ENCODE measurements at places on chromosomes 3 and 15. TPM values are rescaled to one million over a fixed set of nuclear protein-coding genes. Genes with fewer than 3 reads are reported as not detected.

- peak; percentile 94 for DNase-seq
Observed at GRCh38 chr15:85494048-85494777, 113.8 kb downstream of the AKAP13 start.

- DNase-seq = no peak
Observed at GRCh38 chr3:23161308-23161707, 41.8 kb upstream of the UBE2E2 start.

DNA sequence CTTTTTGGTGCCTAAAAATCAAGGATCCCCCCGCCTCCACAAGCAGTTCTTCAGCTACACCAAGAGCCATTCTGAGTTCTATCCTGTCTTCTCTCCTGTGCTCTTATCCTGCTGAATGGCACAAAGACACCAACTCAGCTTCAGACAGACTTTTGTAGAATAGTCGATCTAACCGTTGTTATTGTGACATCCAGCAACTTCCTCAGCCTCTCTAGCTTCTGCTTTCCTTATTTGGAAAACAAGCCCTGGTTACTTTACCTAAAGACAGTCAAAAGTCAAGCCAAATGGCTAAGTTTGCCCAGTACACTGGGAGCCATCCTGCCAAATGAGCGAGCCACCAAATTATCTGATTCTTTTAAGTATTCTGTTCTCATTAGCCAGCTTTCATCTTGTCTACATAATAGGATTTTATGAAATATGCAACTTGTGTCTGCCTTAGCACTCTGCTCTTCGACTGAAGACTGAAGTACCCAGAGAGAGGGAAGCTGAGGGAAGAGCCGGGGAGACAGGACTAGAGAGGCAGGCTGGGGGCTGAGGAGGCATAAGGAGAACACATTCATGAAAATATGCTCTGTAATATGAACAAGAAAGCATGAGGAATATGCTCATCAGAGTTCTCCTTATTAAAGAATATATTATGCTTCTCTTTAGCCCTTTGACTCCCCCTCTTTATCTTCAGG lies 35.1 kb downstream of the LYZL4 start:
- DNase-seq = no peak

- DNase-seq = no peak
Observed at GRCh38 chr3:127698691-127699415, 26.1 kb downstream of the ABTB1 start.

DNA sequence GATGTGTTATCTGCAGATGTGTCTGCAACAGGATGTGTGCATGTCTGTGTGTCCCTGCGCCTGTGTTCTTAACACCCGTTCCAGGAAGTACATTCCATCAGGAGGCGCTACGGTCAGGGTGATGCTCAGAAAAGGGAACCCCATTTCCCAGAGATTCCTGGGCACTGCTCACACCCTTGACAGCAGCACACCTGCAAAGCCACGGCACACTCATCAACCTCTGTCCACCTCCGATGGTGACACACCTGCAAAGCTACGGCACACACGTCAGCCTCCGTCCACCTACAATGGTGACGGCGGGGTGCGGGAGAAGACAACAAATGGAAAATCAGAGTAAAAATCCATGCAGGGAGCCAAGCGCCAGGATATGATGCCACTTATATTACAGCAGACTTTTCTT lies 55.4 kb downstream of the NIPA2 start:
- DNase-seq = no peak

GRCh38 chr3:54535619-54536018 lies 392.2 kb downstream of the LRTM1 start:
- no peak for DNase-seq

DNA sequence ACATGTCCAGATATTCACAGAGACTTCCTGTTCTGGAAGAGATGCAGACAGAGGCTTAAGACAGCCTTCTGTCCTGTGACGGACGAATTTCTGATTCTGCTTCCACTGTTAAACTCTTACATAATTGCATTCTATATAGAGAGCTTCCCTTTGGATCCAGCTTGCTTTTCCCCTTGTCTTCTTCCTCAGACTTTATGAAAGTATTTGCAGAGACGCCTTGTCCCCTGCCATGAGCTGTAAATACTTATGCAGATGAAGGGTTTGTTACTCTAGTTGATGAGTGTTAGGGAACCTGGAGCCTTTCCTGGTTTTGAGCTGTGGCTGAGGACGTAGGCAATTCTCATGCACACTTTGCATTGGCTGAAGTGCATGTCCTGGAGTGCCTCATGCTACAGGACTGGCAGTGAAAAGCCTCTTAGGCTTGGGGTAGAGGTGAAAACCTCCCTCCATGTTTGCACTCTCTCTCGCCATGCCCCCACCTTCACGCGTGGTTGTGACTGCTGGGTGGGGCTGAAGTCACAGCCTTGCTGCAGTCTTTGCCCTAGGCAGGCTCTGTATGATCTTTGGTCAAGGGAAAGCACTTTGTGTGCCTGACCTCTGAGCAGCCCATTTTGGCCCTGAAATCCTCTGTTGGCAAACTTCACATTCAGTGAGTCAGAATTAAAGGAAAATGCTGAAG lies 286.6 kb downstream of the PTPRG start:
- peak; percentile 5 for DNase-seq

DNA sequence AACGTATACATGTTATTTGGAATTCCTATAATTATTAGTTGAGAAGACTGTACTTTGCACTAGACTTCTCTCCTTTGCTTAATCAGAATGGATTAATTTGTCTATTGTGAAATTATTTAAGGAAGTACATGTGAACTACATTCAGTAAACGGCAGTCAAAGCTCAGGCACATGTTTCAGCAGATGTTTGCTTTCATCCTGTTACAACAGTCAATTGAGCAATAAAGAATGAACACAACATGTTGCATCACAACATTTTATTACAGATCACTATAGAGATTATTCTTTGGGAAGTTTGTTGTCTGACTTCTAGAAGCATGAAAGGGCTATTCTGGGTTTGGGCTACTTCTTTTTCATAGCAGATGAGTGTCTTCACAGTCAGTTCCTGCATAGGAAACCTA lies 39.2 kb downstream of the RAB27A start:
- DNase-seq = peak; percentile 38

DNA sequence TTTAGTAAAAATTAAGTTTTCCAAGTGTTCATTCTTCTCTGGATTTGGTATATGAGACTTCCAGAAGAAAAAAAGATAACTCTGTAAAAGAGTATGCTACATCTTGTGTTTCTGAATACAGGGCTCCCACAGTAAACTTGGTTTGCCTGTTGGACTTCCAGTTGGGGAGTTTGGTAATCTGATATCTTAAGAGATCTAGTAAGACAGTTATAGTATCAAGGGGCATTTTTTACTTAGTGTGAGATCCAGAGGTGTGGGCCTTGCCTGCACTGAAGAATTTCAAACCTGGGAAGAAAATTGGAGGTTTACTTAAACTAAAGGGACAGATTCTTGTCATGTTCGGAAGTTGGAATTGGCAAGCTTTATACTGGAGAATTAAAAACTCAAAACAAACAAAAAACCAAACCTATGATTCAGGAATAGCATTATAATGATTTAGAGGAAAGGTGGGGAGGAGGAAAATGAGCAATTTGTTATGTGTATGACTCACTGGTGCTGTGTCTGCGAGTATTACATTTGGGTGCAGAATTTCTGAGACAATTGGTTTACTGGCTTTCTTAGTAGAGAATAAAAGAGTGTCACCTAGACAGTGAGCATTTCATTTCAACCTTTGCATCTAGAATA lies 58.9 kb upstream of the ULK4 start:
- peak; percentile 81 for DNase-seq

DNA sequence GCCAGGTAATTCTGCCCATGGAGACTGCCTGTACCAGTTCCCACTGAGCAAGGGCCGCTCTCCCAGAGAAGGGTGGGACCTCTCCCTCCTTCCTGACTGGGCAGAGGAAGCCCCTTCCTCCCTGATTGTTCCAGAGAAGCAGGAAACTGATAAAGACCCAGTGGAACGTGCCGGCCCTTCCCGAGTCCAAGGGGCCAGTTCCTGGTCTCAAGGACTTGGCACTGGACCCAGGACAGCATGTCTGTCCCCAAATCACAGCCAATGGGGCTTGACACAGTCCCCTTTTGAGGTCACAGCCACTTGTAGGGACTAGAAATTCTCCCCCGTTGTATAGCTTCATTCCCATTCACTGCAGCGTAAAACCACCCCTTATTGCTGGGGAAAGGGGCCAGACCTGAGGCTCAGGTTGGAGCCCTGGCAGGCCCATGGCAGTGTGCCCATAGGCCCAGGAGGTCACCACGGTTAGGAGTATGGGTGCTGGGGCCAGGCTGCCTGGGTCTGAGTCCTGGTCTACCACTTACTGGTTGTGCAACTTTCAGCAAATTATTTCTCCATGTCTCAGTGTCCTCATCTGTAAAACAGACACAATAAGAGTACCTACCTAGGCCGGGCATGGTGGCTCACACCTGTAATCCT lies 18.1 kb downstream of the CSRNP1 start:
- DNase-seq = no peak

GRCh38 chr3:191336833-191337232 lies 6.5 kb upstream of the UTS2B start:
- no peak for DNase-seq

Gene C3orf62
- 2.3 TPM for total RNA-seq

Gene PRICKLE2
- 15.4 TPM for total RNA-seq

Gene NR2F2
- 154 TPM for total RNA-seq

Gene PP2D1
- not detected for total RNA-seq

Gene NMB
- total RNA-seq = 7.0 TPM
